ENCODE measurements at places on chromosomes 13 and 19.

GRCh38 chr19:16381756-16382401, 57.3 kb downstream of the KLF2 start:
- no peak for DNase-seq

- peak; percentile 46 for DNase-seq
These were observed 29.7 kb downstream of the NAXD start for GRCh38 chr13:110644892-110645521.

DNA sequence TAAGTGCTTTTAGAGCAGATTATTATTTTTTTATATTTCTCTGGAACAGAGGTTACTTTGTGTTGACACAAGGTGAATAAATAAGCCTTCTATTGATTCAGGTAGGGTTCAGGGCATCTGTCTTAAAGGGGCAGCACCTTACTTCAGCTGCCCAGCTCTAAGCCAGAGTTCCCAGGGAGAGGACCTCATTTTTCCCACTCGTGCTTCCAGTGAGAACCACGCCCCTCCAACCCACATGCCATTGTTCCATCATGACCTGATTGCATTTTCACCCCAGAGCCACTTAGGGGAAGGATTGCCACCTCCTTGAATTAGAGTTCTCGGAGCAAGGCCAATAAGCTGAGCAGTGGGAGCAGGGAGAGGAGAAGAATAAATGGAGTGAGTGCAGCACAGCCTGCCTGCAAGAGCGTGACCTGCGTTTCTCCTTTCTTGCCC, 104.3 kb upstream of the FRY start:
- DNase-seq = no peak

DNA sequence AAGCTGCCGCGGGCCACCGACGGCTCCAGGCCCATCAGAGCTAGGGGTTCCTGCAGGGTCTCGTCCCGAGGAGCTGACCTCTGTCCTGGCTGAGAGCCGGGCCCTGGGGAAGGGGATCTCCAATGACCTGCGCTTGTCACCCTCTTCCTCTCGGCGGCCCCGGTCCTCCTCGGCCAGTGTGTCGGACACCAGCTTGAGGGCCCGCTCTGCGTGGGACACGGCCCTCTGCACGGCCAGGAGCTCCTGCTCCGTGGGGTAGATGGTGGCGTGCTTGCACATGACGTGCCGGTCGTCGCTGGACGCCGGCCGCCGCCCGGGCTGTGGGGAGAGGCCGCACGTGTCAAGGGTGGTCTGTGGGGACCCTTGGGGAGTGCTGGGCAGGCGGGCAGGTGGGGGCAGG, 32.7 kb upstream of the MATK start:
- DNase-seq = no peak

GRCh38 chr13:59970847-59971246, 192.9 kb downstream of the DIAPH3 start:
- DNase-seq = no peak

DNA sequence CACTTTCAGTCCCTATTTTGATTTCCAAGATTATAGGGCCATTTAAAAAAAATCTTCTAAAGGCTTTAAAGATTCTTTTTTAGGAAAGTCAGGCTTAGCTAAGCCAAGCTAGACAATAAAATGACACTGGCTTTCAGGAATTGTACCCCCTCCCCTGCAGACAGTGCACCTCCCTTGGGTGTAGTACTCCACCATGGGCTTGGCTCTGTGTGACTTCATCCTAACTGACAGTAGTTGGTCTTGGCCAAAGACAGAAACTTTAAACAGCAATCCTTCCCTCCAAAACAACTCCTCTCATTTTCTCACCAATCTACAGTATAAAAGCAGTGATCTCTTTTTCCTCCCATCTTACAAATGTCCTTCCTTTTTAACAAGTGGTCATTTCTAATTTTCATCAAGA, 283.0 kb downstream of the DNAJC15 start:
- DNase-seq = no peak

Measured in A172 (cell line).